ENCODE measurements at places on chromosomes 3 and 15.

GRCh38 chr15:40550341-40551037 lies 14.4 kb downstream of the CCDC32 start:
- DNase-seq = no peak

DNA sequence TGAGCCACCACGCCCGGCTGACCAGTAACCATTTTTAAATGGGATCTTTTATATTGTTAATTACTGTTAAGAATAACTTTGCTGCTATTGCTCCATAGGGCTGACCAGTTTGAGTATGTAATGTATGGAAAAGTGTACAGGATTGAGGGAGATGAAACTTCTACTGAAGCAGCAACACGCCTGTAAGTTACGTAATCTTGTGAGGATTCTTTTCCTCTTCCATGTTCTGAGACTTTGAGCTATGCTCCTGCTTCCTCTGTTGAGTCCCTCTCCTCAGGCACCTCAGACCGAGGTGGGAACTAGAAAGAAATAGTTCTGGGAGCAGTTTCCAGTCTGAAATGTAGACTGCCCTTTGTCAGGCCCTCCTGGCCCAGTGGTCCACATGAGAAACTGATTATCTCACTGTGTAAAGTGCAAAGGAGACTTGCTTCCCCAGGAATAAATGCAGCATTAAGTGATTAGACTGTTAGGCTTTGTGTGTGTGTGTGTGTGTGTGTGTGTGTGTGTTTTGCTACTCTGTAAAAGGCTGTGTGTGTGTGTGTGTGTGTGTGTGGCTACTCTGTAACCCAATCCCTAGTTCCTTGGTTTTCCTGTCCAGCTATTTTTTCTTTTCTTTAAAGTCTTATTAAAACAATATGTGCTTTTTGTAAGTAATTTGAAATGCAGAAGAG lies 5.2 kb downstream of the POLR2H start:
- no peak for DNase-seq

- no peak for DNase-seq
Measured at GRCh38 chr3:166422556-166422955, 585.3 kb upstream of the BCHE start.

- no peak for DNase-seq
Measured at GRCh38 chr3:89072642-89073041, 34.8 kb upstream of the EPHA3 start.

GRCh38 chr3:76900596-76900995 lies 139.3 kb upstream of the ROBO2 start:
- no peak for DNase-seq

GRCh38 chr15:61910839-61911369 lies 149.3 kb downstream of the VPS13C start:
- DNase-seq = no peak

GRCh38 chr15:27701956-27702355 lies 397.2 kb downstream of the OCA2 start:
- DNase-seq = no peak

DNA sequence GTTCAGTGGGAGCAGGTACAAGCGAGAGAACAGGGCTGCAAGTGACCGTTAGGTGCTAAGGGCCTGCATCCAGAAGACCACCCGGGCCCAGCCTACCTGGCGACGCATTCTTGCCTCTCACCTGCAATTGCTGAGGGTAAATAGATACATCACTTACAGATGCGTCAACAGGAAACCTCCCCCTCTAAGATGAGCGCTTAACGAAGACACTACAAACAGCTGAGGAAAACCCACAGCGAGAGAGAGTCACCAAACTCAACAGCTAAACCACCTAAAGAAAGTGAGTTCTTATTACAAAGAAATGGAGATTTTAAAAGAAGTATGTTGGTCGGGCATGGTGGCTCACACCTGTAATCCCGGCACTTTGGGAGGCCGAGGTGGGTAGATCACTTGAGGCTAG lies 157.9 kb downstream of the CHSY1 start:
- no peak for DNase-seq
